ENCODE measurements at places on chromosomes 5 and 9. TPM values are rescaled to one million over a fixed set of nuclear protein-coding genes. Genes with fewer than 3 reads are reported as not detected.

GIN1 gene
- 11.8 TPM for total RNA-seq

- DNase-seq = no peak
Observed at GRCh38 chr5:78887384-78888118, 97.6 kb downstream of the ARSB start.

GRCh38 chr9:89440951-89441654 lies 56.8 kb downstream of the SEMA4D start:
- DNase-seq = no peak

- DNase-seq = peak; percentile 69
Observed at GRCh38 chr5:1140171-1140817, 28.4 kb upstream of the SLC12A7 start.

DNA sequence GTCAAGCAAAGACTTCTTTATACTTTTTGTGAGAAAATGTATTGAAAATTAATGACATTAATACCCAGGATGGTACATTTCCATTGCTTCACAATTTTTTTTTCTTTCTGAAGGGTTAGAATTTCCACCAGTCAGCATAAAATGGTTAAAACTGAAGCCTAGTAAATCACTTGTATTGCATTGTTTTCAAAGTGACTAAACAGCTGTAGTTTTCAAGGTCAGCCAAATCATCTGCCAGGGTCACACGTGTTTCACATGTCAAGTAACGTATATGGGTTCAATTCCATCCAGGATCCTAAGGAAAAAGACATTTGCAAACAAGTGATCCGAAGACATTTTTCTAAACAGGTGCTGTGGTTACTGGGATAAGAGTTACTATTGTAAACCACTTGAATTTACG lies 574.2 kb downstream of the RAB3C start:
- DNase-seq = no peak

DNA sequence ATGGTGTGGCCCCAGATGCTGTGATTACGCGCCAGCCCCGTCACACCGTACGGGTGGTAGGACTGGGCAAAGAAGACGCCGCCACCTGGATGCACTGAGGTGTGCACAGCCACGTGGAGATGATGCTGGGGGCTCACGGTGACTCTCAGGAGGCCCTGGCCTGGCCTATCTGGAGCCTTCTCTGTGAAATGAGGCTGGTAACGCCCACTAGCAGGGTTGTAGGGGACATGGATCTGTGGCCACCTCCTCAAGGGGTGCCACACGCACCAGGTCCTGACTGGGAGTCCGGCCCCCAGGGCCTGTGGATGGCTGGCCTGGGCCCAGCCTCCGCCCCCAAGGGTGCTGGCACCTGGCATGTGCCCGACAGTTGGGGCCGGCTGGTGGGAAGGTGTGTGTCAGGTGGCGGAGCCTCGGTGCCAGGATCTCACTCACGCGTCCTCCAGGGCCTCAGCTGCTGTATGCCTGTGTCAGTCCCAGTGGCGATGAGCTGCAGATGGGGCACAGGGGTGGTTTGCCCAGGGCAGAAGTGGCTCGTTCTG lies 32.4 kb downstream of the NEK6 start:
- DNase-seq = no peak

GRCh38 chr9:3441197-3441816 lies 84.5 kb downstream of the RFX3 start:
- peak; percentile 43 for DNase-seq

DNA sequence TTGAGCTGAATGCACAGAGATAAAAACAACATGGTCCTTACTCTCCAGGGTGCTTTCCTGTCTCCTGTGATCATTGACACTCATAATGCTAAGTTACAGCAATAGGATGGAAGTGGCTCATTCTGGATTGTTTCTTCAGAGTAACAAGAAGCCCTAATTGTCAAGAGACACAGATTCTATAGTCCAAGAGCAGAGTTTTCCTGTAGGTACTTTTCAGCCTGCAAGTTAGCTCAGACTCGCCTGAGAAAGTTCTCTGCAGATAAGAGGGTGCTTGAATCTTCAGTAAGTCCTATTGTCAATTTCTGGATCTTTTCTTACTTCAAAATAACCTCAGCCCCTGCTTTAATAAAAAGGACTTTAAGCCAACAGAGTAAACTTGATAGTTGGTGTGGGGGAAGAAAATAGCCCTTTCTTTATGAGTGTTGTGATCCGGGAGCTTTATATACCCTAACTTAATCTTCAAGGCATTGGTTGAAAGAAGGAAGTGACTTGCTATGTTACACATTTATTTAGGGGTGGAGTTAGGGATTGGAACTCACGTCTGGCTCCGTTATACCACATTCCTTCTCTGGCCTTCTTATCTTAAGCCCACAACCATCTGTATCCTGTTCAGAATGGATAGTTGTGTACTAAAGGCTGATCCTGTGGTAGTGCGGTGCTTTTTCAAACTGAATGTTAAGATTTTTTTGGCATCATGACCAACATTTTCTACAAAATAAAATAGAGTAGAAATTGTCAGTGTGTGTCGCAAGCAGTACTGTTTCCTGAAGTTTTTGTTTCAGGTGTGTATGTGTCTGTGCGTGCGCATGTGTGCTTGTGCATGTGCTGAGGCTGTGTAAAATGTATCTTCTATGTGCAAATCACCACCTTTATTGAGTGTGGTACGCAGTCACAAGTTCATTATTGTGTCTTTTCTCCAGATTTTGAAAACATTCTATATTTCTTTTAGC lies 173.9 kb downstream of the WDR70 start:
- no peak for DNase-seq

DNA sequence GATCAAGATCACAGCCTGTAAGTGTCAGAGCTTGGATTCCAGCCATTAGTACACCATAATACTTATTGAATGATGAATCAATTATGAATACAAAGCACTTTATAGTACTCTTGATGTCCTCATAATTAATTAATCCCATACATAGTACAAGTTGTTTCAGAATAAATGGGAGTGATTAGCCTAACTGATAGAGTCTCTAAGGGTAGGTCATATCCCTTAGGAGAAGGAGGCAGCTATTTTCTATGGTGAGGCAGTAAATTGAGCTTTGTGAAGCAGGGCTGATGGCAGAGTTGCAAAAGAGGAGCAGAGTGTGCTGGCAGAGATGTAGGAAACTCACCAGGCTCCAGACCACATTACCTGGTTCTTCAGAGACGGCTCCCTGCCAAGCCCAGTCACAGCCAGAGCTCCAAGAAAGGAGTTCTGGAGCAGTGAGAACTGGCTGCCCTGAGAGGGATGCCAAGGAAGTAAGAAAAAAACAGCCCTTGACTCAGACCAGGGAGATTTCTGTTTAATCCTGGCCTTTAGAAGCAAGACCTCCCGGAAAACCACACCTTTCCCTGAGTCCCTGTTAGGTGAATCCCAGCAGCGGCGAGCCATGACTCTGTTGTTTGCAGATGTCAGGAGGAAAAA lies 112.9 kb downstream of the SH3TC2 start:
- DNase-seq = no peak

- DNase-seq = no peak
Observed at GRCh38 chr9:95620722-95621121, 104.0 kb upstream of the PTCH1 start.

GRCh38 chr9:114484854-114485443 lies 20.3 kb downstream of the WHRN start:
- DNase-seq = peak; percentile 21

- no peak for DNase-seq
Observed at GRCh38 chr5:168339109-168339771, 47.8 kb downstream of the WWC1 start.

DNA sequence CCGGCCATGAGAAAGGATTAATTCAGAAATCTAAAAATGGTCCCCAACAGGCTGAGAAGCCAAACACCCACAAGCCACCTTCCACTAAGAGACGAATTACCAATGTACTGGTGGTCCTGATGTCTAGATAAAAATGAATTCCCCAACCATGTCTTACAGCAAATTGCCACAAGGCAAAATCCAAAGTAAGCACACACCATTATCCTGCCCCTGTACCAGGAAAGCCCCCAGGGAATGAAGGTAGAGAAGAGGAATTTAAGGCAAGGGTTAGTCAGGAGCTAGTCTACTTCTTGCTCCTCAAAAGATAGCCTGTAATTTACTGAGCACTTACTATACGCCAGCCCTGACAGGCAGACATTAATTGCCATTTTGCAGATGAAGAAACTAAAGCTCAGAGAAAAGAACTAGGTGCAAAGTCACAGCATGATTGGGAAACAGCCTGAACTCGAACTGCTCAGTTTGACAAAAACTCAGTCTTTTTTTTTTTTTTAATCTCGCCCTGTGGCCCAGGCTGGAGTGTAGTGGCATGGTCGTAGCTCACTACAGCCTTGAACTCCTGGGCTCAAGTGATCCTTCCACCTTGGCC lies 64.3 kb downstream of the RAPGEF1 start:
- no peak for DNase-seq

DNA sequence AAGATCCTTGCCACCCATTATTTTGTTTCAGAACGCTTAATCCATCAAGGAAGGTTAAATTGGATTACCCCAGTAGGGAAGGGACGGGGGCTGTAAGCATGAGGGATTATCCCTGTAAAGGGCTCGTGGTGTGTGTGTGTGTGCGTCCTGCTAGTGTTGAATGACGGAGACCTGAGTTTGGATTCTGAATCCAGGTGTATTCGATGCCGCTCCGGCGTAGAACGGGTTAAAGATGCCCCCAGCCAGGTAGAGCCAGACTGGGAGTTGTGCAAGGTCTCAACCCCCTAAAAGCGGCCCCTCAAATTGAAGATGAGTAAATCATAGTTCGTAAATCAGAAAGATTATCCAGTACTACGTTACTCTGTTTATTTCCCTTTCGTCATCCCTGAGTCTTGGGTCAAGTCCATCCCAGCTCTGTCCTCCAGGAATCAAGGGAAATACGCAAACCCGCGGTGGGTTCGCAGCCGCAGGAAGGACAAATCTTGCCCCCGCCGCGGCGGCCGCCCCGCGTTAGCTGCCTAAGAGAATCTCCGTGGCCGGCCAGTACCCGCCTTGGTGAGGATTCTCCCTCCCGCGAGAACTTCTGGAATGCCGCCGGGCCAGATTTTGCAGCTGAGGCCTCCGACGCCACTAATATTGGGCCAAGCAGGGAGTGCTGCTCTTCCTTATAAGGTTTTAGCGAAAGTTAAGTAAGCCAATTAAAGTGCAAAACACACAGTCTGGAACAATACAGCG lies 586 bp upstream of the MTAP start:
- DNase-seq = no peak

All from T-cell (primary cell).